HS-27A (cell line): ENCODE measurements at places on chromosomes 5 and 9.

GRCh38 chr9:76630916-76631315 lies 133.3 kb upstream of the PCA3 start:
- DNase-seq, result no peak

DNA sequence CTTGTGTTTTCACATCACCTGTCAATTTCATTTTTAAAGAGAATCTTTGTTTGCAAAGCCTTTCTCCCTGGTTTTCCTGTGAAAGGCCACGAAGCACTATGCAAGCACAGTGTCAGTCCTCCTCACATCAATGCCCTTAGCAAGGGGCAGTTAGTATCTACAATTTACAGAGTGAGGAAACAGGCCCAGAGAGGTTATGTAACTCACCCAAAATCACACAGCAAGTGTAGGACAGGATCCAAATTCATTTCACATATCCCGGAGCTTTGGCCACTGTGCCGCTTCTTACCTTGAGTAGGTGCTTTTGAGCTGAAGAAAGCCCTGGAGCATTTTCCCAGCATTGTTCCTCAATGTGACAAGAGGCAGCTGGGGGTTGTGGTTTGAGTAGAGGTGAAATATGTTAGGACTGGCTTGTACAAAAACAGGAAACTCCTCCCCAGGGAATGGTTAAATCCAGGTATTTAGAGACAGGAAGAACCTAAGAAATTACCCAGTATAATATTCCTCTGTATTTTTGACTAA lies 283.8 kb downstream of the NTRK2 start:
- DNase-seq, result no peak

- no peak for DNase-seq
Observed at GRCh38 chr9:131992906-131993657, 86.6 kb downstream of the MED27 start.

GRCh38 chr5:41559184-41559583 lies 48.8 kb upstream of the PLCXD3 start:
- DNase-seq, result no peak

DNA sequence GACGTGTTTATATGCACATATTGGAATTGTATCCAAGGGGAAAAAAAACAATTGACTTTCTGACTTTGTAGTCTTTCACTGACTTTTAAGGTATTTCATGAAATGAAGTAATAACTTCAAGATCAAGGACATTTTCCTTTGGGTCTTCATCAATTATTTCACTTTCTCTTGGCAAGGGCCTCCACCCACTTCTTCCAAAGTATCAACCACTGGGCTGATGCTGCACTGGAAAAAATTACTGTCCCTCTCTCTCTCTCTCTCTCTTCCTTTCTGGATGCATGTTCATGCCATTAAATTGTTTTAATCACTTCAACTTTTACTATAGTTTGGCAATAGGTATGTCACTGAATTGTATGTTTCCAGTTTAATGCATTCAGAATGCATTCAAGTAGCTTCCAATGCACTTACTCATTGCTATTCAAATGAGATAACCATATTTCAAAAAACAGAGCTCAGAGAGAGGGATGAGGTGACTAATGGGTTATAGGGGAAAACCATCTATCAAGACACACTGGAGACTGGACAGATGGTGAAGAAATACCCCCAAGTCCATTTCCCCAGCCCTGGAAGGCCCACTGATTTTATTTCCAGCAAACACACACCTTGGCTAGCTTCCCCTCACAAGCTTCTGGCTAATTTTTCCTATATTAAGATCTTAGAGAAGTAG lies 585.3 kb downstream of the EBF1 start:
- peak; percentile 22 for DNase-seq

DNA sequence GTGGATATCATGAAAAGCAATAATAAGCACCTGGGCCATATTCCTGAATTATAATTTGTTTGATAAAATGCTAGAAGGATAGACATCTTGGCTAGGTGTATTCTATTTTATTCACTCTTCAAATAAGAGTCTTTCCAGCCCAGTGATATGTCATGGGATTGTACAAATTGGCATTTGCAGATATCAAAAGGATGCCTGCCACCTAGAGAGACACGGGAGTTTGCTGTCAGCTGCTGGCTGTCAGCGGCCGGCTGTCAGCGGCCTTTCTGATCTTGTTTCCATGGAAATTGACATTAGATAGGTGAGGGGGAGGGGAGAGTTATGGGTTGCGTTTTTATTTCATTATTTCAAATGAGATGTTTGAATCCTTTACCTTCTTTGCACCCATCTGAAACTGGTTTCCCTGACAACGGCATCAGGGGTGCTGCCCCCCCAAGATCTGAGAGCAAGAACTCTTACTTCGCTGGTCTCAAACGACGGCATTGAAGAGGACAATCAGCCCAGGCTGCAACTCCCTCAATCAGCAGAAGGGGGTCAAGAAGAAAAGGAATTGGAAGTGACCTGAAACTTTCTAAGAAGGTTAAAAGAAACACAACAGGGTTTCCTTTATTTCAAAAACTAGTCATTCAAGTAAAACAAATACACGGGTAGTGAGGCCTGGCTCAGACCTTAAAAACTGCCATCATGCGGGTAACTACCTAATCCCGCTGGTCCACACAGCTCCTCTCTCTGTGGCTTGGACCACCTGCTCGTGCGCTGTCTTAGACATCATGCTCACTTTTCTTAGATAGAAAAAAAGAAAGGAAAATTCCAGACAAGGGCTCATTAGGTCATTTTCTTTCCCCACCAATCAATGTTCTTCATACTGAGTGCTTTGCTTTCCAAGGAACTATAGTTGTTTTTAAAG lies 115.7 kb downstream of the TLE1 start:
- DNase-seq, result no peak
